ENCODE measurements at places on chromosomes 1 and 21.
A peak's percentile ranks its signal among the peaks of the same experiment; 100 is the strongest.

GRCh38 chr1:181033799-181034451, at the start of gene MR1:
Gene MR1, plus strand, starts transcription at chr1:181033983. Its CDS starts 25 bp downstream, at chr1:181034008.
- DNase-seq = peak; percentile 80

DNA sequence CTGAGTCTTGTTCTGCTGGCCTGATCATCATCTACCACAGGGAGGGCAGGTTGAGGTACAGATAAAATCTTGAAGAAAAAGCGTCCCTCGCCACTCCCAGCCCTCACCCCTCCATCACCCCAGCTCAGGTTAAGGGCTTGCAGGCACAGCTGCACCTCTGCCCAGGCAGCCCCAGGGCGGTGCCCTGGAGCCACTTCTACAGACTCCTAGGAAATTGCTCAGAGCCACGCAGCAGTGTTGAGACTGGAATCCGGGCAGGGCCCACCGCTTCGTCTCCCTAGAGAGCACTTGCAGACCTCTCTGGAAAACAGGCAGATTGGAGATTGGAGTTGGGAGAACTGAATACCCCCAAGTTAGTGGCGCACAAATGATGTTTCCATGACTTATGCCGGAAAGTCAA, 35.3 kb downstream of the VN1R5 start:
- no peak for DNase-seq

DNA sequence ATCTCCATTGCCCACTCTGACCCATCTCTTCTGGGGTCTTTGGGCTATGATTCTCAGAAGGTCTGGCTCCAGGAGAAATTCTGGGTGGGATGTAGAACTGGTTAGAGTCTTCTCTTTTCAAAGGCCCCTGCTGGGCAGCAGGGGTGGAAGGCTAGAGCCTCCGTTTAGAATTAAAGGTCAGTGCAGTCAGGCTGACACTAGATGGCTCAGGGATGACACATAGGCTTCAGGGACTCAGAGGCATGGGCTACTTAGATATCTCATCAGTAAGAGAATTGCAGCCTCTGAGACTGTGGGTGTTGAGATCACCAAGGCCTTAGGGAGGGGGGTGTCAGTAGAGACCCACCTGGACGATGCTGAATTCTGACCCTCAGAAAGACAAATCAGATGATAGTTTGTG, 12.6 kb upstream of the PPM1J start:
- no peak for DNase-seq

GRCh38 chr1:48679859-48680258, 96.8 kb downstream of the BEND5 start:
- DNase-seq = no peak

DNA sequence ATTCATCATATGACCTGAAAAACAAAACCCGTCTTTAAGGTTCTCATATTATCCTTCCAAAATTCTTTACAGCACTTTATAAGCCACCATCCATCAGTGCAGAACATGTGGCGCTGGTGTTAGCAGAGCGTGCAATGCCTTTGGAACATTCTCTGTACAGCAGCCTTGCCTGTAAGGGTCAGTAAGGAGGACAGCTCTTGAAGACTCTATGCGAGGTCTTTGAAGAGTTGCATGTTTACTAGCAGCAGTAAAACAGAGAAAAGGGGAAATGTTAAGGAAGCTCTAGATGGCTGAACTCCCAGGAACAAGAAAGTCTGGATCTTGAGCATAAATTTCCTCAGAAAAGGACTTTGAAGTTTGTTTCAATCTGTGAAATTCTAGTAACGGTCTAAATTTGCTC, 365.6 kb downstream of the DUSP10 start:
- DNase-seq = no peak

DNA sequence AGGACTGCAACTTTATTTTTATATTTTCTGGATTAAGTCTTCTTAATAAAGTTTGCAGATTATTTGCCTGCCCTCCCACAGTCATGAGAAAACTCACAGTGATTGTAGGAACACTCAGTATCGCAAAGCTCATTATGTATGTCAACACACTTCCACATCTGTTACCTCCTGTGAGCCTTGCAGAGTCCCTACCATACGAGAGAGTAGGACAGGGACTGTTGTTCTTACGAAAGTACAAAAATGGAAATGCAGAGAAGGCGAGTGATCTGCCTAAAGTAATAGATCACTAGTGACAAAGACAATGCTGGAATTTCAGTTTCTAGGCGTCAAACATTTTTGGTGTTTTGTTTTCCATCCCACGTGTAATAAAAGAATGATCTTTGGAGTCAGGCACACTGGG, 131.7 kb downstream of the SYT2 start:
- DNase-seq = peak; percentile 67

- DNase-seq = no peak
Measured at GRCh38 chr21:21559285-21560045, 561.3 kb downstream of the NCAM2 start.

GRCh38 chr1:27257155-27257554, 22.7 kb downstream of the WDTC1 start:
- DNase-seq = no peak

GRCh38 chr1:201325678-201326060, 42.4 kb downstream of the PKP1 start:
- DNase-seq = no peak

DNA sequence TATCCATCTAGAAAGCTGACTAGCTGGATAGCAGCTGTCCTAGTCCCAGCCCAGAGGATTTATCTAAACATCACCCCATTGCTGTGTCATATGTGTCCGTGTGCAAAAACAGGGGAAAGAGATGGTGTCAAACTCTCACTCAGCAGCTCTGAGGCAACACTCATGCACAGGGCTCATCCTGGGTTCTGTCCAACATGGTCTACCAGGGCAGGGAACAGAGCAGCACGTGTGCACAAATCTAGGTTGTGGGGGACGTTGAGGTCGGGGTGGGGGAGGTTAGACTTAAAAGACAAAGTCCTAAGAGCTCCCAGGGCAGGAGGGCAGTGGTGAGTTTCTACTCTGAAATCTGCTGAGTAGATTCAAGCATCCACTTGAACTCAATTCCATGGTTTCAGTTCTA, 16.2 kb downstream of the PI4KB start:
- no peak for DNase-seq

DNA sequence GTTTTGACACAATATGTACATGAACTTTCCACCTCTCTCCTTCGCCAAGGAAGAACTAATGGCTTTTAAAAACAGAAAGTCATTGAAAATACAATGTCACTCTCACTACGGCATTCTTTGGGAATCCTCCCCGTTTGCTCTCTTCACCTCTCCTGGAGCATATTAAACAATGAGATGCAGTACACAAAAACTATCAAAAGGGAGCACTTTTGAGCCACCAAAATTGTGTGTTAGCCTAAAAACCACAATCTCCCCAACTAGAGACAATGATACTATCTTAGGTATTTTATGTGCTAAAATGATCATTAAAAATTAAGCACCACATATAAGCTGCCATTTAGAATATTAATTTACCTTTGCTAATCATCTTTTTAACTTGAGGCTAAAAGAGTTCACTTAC, 425.5 kb downstream of the KCTD3 start:
- DNase-seq = peak; percentile 45

GRCh38 chr1:236124965-236125364, 17.4 kb upstream of the GPR137B start:
- no peak for DNase-seq

GRCh38 chr21:15208786-15209185, 144.0 kb upstream of the NRIP1 start:
- DNase-seq = no peak

GRCh38 chr1:15918962-15919715, 56.8 kb downstream of the ZBTB17 start:
- DNase-seq = peak; percentile 90

DNA sequence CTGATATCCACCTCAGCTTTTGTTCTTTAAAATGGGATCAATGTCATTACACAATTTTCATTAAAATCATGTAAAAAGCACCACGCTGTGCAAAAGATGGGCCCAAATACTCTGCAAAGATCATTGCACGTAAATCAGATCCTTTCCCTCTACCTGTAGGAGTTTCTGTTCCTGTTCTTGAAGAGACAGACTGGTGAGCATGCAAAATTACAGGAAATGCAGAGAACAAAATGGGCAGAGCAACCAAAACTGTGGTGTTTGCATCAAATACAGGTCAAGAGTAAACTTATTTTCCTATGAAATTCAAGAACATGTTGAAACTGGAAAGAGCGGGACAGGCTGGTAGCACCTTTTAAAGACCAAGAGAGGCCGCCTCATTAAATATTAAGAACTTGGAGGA, 294.9 kb upstream of the ADGRL2 start:
- DNase-seq = no peak

DNA sequence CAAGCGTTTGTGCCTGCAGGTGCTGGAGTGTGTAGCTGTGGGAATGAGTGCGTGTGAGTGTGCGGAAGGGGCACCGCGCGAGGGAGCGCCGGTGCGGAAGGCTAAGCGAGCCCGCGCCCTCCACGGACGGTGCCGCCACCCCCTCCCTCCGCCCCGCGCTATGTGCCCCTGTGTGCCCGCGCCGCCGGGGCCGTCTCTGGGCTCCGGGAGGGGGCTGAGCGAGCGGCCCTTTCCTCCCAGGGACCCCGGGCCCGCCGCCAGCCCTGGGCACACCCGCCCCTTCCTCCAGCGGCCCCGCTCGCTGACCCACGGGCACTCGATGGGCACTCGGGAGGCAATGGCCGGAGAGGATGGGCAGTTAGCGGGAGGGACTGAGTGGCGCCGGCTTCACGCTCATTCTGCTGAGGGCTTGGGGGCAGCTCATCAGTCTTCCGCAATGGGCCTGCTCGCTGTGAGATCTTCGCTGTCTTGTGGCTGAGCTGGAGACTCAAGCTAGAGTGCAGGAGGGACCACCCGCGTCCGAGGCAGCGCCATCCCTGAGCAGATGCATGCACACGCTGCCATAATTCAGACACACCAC, 8.6 kb upstream of the ADGRB2 start:
- no peak for DNase-seq

DNA sequence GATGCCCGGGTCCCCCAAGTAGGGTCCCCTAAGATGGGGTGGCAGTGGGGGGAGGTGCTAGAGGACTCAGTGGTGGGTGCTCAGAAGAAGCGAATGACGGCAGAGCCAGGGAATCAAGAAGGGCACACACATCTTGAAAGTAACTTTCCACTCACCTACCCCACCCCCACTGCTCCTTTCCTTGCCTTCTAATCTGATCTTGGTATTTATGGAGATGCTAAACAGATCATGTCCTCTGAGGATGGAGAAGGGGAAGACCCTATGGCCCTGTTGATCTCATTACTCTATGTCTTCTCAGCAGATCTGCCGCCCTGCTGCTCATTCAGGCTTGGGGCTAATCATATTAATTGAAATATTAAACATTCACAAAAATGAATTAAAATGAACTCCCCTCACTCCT, 2.1 kb upstream of the CELF3 start:
- DNase-seq = no peak

- peak; percentile 3 for DNase-seq
Measured at GRCh38 chr1:214022810-214023425, 35.1 kb downstream of the PROX1 start.

DNA sequence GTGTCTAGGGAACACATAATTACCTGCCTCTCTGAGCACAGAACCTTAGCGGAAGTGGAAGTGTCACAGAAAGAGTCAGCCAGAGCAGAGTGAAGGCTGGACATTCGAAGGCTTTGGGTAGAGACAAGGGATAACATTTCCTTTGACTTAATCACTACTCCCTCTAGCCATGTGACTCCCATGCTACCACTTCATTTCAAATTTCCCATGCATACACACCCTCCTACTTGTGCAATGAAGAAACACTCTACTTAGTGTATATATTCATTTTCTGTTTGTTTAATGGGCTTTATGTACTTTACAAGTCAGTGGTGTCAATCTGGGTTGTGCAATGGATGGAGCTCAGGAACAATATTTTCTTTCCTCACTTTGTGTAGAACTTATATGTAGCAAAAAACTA, 6.9 kb downstream of the ANKRD35 start:
- DNase-seq = no peak

GRCh38 chr1:64966158-64966971, at the start of gene JAK1:
Gene JAK1, minus strand, starts transcription at chr1:64966549. Its CDS starts 80,285 bp downstream, at chr1:64886264.
- peak; percentile 87 for DNase-seq

- no peak for DNase-seq
Measured at GRCh38 chr1:183129921-183130690, 56.0 kb upstream of the LAMC2 start.

- no peak for DNase-seq
Measured at GRCh38 chr21:45261093-45261492, 26.6 kb downstream of the POFUT2 start.

- peak; percentile 96 for DNase-seq
Measured at GRCh38 chr1:86207323-86207722, 50.8 kb upstream of the COL24A1 start.

DNA sequence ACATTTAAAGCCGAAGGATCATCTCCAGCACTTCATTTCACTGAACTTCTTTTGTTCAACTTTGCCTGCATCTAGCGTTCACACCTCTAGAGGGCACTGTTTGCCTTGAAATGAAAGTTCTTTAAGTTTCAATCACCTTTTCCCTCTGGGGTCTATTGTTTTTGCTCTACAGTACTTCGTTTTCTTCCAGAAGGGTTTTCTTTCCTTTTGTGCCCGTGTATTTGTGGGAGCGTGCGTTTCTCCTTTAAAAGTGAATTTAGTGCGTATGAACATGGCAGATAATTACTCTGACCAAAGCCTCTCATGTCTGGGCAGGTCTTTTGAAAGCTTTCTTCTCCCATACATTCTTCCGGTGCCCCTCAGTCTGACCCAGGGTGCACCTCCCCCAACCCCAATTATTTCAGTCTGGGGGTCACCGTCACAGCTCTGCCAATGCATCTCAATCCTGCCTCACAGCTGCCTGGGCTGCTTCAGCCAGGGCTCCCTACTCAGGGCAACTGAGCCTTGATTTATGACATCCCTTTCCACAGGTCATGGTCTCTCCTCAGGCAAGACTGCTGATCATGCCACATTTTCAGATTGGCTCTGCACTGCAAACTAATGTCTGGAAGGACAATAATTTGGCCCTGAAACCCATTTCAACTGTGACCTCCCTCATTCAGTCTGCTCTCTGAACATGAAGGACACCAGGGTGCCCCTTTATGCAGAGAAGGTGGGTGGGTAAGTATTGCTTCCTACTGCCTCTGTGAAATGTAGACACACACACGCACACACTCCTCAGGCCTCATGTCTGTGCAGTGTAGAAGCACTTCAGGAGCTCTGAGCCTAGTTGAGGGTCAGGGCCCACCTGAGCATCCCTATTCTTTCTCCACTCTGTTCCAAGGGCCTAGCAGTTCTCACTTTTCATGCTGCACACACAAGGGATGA, 88.6 kb downstream of the NUF2 start:
- DNase-seq = peak; percentile 56

DNA sequence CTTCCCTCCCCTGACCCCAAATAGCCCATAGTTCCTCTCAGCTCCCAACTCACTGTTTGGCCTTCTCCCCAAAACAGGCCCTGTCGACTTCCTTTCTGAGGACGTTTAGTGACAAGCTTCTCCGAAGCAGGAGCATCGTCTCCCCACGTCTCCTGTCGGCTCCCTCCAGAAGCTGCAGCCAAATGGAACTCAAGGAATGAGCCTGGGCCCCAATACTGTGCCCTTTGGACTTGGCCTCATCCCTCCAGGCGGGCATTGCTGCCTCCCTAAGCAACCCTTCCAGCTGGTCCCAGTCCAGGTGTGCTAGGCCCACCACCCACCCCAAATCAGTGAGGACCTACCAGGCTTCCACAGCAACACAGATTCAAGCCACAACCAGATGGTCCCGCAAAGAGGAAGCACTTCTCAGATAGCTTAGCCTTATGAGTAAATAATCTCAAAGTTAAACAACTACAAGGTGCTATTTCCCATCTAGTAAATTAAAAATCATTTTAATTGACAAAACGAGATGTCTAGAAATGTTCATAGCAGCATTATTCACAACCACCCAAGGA, 33.0 kb downstream of the ACOT7 start:
- DNase-seq = no peak

All from fibroblast of skin of abdomen (primary cell).